NB4 (cell line): ENCODE measurements at places on chromosomes 3 and 15.
A peak's percentile ranks its signal among the peaks of the same experiment; 100 is the strongest.

GRCh38 chr3:69948246-69948862 lies 51.2 kb upstream of the SAMMSON start:
- peak; percentile 38 for DNase-seq

DNA sequence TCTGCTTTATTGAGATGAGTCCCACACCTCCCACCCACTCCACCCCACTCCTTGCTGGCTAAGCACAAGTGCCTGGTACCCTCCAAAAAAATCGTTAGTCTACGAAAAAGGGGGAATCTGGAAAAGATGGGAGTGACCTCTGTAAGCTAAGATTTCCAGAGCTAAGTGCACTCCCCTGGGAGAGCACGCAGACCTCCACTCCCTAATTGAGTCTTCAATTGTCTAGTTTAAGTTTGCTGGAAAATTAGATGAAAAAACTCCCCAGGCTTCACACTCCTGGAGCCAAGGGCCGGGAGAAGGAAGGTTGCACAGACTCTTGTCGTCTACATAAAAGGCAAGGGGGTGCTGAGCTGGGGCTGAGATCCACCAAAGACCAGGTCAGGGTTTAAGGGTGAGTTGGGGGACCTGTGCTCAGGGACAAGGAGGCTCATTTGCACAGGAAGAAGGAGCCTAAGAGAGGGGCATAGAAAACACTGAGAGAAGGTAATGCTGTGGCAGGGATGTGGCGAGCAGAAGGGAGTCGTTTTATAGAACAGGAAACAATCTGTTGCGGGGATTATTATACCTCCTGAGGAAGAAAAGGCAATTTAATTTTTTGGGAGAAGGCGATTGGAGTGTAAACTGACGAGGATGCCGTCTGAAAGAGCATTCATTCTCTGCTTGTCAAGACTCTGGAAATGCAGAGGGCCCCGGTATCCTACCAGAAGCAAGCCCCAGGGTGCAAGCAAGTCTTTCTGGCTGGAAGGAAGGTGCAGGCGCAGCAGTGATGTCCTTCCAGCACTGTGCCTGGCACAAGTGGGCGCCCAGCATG lies 126.5 kb upstream of the DLG1 start:
- no peak for DNase-seq

GRCh38 chr15:100836501-100836900 lies 43.1 kb upstream of the ALDH1A3 start:
- no peak for DNase-seq

GRCh38 chr15:59991834-59992233 lies 12.3 kb upstream of the FOXB1 start:
- no peak for DNase-seq

- no peak for DNase-seq
Measured at GRCh38 chr3:112627919-112628466, 12.9 kb downstream of the CCDC80 start.

GRCh38 chr3:55270976-55271375 lies 216.1 kb downstream of the WNT5A start:
- no peak for DNase-seq

DNA sequence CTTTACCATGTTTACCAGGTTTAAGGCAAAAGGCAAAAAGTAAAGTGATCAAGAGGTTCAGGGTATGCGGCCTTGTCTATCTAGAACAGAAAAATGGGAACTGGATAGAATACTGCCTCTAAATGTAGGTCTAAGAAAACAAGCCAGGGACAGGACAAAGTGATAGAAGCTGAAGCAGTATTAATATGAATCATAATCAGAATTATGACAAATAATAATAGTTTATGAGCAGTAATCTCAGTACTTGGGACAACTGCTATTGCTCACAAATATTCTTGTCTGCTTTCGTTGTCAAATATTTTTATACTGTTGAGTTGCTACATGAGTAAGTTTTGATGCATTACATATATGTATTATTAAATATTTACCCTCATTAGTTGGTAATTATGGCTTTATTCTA lies 356.9 kb upstream of the RBMS3 start:
- no peak for DNase-seq

- DNase-seq: peak; percentile 76
Measured at GRCh38 chr3:79253704-79254103, 514.1 kb downstream of the ROBO1 start.

- no peak for DNase-seq
Measured at GRCh38 chr15:64742385-64742784, 33.0 kb downstream of the RBPMS2 start.

GRCh38 chr15:51229907-51230330 lies 108.5 kb downstream of the CYP19A1 start:
- DNase-seq: peak; percentile 52

DNA sequence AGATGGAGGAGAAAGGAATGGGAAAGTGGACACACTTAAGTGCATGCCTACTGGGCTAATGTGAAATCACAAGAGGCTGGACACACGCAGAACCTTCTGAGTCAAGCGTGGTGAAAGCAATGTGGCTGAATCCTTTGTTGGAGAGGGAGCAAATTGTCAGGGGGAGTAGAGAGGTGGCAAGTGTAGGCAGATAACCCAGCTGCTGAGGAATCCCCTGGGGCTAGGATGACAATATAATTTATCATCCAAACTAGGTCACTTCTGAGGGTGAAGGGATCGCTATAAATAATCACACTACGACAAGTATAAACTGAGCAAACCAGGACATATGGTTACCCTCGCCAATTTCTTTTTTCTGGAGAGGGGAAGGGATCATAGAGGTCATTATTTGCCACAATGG lies 28.7 kb downstream of the TAMM41 start:
- DNase-seq: peak; percentile 3

GRCh38 chr3:13025090-13025489 lies 48.1 kb downstream of the IQSEC1 start:
- DNase-seq: peak; percentile 61

DNA sequence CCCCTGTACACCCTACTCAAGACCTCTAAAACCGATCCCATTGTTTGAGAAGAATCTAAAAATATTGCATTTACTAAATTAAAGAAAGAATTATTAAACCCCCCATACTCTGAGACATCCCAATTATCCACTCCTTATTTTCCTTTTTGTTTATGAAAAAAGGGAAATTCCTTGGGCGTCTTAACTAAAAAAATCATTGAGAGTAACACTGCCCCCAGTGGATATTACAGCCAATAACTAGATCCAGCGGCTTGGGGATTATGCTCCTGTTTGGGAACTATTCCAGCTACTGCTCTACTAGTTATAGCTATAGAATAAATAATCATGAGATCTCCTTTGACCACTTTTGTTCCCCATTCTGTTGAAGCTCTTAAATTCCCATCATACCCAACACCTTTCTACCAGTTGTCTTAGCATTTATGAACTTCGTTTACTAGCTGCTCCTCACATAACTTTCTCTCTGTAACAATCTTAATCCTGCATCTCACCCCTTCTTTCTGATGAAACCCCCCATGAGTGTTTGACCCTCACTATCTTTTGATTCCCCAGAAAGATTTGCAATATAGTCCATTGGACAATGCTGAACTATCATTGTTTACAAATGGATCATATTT lies 12.7 kb upstream of the CFAP91 start:
- DNase-seq: peak; percentile 12

GRCh38 chr3:42518800-42519567 lies 16.5 kb downstream of the VIPR1 start:
- DNase-seq: peak; percentile 66

DNA sequence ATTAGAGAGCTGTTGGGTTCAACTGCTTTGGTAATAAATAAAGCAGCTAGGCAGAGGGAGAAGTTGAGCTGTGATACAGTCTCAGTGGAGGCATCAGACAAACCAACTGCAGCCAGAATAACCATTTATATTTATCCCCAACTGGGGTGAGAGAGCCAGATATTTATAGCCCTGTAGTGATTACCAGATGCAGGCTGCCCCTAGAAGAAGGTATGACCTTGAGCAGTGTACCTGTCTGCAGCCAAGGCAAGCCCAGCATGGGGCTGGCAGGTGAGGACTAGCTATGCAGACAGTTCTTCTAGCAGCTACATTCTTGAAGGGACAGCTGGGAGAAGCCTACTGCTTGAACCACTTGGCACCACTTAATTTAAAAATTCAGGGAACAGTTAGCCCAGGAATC lies 144.4 kb upstream of the EPHA3 start:
- DNase-seq: no peak

GRCh38 chr3:42747581-42747980 lies 25.5 kb downstream of the CCDC13 start:
- DNase-seq: no peak

GRCh38 chr3:104943974-104944373 lies 422.7 kb upstream of the ALCAM start:
- DNase-seq: no peak

GRCh38 chr3:9770276-9770812 lies 597 bp upstream of the CAMK1 start:
- DNase-seq: no peak

DNA sequence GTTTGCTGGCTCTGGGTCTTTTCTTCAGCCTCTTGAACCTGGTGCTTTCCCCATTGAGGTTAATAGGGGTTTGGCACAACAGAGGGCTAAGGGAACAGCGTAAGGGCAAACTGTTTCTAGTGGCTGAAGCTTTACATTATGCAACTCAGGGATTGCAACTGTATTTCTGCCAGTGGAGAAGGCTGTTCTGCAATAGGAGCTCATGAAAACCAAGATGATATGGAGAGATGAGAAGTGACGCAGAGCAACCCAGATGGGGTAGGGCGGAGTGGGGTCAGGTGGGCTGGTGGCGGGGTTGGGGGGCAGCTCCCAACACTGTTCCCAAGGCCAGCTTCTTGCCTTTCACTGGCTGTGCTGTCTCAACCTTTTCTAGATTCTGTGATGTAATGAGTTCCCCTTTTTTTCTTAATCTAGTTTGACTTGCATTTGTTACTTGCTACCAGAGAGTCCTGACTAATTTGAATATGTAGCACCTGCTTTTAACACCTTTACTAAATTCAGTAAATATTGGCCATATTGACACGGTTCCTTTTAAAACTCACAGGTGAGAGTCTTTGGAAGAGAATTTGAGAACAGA lies 7.2 kb downstream of the GXYLT2 start:
- peak; percentile 61 for DNase-seq

DNA sequence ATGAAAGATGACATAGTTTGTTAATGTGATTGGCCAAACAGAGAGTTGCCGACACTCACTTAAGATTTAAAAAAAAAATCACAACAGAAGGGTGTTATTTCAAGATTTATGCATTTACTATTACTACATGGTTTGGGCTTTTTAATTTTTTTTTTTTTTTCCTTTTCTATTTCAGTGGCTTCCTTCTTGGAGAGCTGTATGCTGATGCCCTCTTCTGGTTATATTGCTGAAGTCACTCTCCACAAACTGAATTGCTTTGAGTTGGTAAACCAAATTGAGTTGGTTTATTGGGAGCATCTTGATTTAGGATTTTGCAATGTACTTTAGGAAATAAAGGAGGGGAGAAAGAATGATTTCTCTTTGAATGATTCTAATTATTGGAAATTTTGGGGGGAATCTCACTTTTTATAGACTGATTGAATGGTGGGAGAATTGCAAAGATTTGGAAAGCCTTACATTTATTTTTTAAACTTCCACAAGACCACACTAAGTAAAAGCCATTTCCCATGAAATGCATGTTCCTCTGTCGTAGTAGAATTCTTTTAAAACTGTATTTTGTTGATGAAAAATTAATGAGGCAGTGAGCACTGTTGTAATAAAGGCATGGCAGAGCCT lies 186.6 kb upstream of the FEZF2 start:
- peak; percentile 10 for DNase-seq

DNA sequence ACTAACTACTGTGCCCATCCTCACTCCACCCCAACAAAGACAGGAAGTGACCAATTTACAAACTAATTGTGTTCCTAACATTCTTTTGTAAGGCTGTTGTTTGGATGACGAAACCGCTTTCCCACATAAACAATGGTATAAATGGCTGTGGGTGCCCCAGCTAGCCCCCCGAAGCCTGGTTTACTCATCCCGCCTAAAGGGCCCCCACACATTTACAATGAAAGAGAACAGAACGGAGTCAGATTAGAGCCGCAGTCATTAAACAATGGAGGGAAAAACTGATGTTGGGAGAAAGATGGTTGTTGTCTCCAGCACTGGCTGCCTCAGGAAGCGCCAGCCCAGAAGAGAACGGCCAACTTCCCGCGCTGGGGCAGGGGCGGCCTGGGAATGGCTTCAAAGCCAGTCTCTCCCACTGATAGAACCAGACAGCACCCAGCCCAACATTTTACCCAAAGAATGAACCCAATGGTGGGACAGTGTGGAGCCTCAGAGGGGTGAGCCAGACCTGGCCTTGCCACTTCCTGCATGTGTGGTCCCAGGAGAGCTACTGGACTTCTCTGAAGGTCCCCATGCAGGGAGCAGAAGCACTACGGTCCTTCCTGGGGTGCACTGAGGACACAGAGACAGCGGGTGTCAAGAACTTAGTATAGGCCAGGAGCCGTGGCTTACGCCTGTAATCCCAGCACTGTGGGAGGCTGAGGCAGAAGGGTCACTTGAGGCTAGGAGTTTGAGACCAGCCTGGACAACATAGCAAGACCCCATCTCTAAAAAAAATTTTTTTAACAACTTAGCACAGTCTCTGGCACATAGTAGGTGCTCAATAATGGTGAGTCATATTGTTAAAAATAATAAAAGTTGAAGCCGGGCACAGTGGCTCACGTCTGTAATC lies 75.8 kb upstream of the GATA2 start:
- DNase-seq: peak; percentile 62

DNA sequence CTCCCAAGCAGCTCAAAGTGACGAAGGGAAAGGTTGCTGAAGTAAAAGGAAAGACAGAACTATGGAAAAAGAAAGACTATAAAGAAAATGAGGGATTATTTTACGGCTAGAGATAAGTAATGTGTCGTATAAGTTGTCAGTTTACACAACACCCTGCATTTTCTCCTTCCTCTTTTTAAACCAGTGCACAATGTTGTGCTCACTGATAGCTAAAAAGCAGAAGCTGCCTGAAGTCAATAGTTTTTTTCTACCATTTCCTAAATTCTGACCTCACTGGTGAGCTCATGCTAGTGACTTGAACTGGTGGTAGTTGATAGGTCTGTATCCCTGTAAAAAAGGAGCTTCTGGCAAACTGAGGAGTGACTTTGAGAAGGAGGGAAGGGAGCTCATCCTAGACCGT lies 368.6 kb upstream of the GBE1 start:
- peak; percentile 87 for DNase-seq

- no peak for DNase-seq
Measured at GRCh38 chr15:29105151-29105854, 164.3 kb downstream of the NSMCE3 start.

- DNase-seq: no peak
Measured at GRCh38 chr3:196214783-196215441, 1.4 kb upstream of the SLC51A start.

DNA sequence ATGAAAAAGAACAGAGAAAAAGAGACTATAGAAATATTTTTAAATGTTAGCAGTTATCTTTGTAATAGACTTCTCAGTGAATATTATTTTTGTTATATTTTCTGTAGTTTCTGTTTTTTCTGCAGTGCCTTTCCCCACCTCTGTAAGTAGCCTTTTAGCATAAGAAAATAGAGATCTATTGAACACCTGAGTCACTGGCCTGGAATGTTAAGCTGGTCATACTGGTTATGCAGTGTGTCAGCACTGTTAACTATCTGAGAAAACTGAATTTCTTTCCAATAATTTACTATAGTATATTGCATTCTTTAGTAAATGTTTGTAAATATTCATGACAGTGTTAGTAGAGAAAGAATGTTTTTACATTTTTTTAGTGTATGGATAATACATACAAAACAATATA lies 79.8 kb downstream of the NECTIN3 start:
- no peak for DNase-seq
